Nasal cavity respiratory epithelium epithelial cell of viscerocranial mucosa (primary cell): ENCODE measurements at places on chromosomes 7 and 10. TPM values are rescaled to one million over a fixed set of nuclear protein-coding genes. Genes with fewer than 3 reads are reported as not detected.

Gene AGFG2
- total RNA-seq, result 3.4 and 6.7 TPM in 2 replicates

Gene LIPK
- total RNA-seq, result 0.21 and 0.68 TPM in 2 replicates

Gene AGR3
- not detected in 2 replicates for total RNA-seq

Gene SPDYE1
- not detected in 2 replicates for total RNA-seq
